Left renal pelvis (tissue), 4 donors: ENCODE measurements at places on chromosomes 6 and 20. TPM values are rescaled to one million over a fixed set of nuclear protein-coding genes. Genes with fewer than 3 reads are reported as not detected.

PMEPA1 gene
- 46.7 TPM for polyA plus RNA-seq

- DNase-seq = no peak
These were observed 13.9 kb downstream of the KCNK15 start for GRCh38 chr20:44759595-44759994.

GRCh38 chr6:31368461-31368860 lies 11.5 kb upstream of the HLA-B start:
- no peak for DNase-seq

MEP1A gene
- not detected for polyA plus RNA-seq

DNA sequence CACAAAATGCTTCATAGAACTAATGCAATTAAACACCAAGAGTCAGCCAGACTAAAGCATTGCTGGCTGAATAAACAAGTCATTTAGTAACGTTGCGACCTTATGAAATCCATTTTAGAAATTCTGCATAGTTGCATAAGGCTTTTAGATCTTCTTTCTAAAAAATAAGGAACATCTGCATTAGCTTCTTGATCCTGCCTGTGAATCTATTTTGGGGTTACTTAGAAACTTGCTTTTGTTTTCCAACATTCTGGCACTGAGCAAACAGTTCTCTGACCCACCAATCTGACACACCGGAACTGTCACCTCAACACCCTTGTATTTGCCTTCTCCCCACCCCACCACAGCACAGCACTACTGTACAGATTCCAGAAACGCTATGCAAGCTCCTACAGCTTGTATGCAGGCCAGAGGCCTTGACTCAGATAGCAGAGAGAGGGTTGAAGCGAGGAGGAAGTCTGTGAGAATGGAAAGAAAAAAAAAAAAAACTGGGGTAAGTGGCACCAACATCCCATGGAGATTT lies 55.0 kb downstream of the KIF13A start:
- no peak for DNase-seq

DNA sequence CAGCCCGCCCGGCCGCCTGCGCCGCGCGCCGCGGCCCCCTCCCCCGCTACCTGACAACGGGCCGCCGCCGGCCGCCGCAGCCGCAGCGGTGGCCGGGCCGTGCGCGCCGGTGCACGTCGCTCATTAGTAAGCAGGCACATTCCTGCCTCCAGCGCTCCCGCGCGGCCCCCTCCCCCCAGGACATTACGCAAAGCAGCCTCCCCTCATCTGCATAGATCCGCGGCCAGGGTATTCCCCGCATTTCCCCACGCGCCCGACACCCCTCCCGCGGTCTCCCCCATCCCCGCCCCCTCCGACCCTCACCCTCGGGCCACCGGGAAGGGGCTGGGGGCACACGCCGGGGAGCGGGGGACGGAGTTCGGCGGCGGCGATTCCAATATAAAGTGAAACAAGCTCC lies at the start of gene HIVEP2:
TSS of gene HIVEP2 (minus strand) at position 128 of the 397 bp plus-strand sequence. CDS start 170,438 bp downstream, outside the sequence.
- peak; percentile 76 for DNase-seq

DNA sequence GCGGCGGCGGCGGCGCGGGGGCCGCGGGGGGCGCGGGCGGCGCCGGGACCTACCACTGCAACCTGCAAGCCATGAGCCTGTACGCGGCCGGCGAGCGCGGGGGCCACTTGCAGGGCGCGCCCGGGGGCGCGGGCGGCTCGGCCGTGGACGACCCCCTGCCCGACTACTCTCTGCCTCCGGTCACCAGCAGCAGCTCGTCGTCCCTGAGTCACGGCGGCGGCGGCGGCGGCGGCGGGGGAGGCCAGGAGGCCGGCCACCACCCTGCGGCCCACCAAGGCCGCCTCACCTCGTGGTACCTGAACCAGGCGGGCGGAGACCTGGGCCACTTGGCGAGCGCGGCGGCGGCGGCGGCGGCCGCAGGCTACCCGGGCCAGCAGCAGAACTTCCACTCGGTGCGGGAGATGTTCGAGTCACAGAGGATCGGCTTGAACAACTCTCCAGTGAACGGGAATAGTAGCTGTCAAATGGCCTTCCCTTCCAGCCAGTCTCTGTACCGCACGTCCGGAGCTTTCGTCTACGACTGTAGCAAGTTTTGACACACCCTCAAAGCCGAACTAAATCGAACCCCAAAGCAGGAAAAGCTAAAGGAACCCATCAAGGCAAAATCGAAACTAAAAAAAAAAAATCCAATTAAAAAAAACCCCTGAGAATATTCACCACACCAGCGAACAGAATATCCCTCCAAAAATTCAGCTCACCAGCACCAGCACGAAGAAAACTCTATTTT lies 2.0 kb downstream of the FOXC1 start:
- DNase-seq = no peak

RFX6 gene
- polyA plus RNA-seq = not detected

DNA sequence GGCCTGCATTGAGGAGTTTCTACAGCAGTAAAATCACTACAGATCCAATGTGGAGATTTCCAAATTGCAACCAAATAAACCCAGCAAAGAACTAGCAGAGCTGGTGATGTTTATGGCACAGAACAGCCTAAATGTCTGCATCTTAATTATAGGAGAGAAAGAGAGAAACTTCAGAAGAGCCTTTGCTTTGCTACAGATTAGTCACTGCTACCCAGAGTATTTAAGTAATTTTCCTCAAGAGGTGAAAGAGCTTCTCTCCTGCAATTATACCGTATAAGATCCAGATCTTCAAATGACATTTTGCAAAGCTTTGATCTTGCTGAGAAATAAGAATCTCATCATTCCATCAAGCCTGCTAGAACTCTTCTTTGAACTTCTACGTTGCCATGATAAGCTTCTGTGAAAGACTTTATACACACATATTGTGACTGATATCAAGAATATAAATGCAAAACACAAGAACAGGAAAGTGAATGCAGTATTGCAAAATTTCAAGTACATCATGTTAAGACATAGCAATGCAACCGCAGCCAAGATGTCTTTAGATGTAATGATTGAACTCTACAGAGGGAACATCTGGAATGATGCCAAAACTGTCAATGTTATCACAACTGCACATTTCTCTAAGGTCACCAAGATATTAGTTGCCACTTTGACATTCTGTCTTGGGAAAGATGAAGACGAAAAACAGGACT lies 48.0 kb downstream of the MKKS start:
- no peak for DNase-seq

- DNase-seq = no peak
These were observed 64.8 kb upstream of the RCAN2 start for GRCh38 chr6:46556053-46556452.

GRCh38 chr20:5949943-5950270 lies 426 bp downstream of the TRMT6 start:
- no peak for DNase-seq

GRCh38 chr6:3732345-3733141 lies 19.0 kb downstream of the PXDC1 start:
- DNase-seq = peak; percentile 50

DNA sequence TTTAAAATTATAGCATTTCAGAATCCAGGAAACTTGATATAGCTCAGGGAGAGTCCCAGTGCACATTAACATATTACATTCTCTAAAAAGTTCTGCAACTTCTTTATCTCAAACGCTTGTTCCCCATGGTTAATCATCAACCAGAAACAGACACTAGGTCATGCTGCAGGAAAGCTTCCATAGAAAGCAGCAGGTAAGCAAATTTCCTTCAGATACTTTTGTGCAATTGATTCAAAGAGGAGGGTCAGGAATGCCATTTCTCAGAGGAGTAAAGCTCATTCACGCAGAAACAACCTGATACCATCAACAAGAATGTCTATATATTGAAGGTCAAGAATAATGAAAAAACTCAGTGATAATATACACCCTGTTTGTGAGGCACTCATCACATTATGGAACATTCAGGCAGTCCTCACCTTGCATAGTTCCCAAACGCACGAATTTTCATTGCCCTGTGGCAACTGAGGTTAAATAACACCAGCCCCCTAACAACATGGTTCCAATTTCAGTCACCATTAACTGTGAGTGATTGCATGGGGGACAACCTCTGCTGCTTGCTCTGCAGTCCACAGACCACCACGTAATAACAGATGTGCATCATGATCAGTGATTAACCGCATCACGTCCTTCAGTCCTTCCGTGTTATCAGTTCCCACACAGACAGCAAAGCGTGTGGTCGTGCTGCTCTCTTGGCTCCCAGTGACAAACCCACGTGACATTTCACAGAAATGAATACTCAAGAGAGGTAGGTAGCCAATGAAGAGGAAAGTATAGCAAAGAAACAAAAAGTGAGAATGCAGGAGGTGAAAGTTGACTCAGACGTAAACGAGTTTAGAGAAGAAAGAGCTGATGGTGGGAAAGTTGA lies 95.7 kb downstream of the LY86 start:
- DNase-seq = no peak

- DNase-seq = no peak
These were observed 9.1 kb downstream of the MAPK13 start for GRCh38 chr6:36139431-36139830.

SPATA2 gene
- 9.7 TPM for polyA plus RNA-seq

DNA sequence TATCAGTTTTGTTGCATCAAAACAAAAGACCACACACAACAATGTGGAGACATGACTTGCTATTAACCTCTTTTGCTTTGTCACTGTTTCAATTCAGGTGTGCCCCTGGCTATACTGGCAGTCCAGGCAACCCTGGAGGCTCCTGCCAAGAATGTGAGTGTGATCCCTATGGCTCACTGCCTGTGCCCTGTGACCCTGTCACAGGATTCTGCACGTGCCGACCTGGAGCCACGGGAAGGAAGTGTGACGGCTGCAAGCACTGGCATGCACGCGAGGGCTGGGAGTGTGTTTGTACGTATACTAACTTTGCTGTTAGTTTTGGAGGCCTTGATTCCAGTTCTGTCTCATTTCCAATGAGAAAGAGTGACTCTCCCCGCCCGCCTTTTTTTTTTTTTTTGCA lies 356.9 kb downstream of the ARHGAP18 start:
- DNase-seq = no peak

- no peak for DNase-seq
These were observed 31.6 kb upstream of the SNX9 start for GRCh38 chr6:157791450-157791849.

DNA sequence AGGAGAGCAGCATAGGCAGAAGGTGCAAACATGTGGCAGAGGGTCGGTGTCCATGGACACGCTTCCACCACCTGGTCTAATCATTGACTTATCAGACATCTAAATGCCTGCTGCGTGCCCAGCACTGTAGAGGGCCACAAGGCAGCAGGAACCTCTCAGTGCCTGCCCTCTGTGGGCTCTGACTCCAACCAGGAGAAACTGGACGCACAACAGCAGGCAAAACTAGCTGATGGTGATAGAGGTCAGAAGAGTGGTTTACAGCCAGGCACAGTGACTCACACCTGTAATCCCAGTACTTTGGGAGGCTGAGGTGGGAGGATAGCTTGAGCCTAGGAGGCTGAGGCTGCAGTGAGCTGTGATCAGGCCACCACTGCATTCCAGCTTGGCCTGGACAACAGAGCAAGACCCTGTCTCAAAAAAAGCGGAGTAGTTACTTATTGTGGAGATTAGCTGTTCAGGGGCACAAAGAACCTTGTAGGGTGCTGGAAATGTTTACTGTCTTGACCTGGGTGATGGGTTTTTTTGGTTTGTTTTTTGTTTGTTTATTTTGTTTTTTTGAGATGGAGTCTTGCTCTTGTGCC lies 46.5 kb downstream of the PPARD start:
- DNase-seq = no peak

GRCh38 chr6:168082860-168083513 lies 4.0 kb upstream of the FRMD1 start:
- DNase-seq = no peak

GINS1 gene
- 19.3 TPM for polyA plus RNA-seq

GRCh38 chr6:136011475-136011874 lies 160.0 kb downstream of the PDE7B start:
- DNase-seq = no peak

VSTM2L gene
- polyA plus RNA-seq = 1.8 TPM

GLP1R gene
- 0.85 TPM for polyA plus RNA-seq

GRCh38 chr6:95093154-95093553 lies 484.2 kb upstream of the MANEA start:
- no peak for DNase-seq

FAM83C gene
- polyA plus RNA-seq = not detected

ULBP2 gene
- 0.46 TPM for polyA plus RNA-seq

TP53TG5 gene
- 1.6 TPM for polyA plus RNA-seq

SMLR1 gene
- 2.0 TPM for polyA plus RNA-seq

- no peak for DNase-seq
These were observed 3.4 kb downstream of the TFAP2B start for GRCh38 chr6:50822078-50822476.

PLCB4 gene
- polyA plus RNA-seq = 8.5 TPM

DNA sequence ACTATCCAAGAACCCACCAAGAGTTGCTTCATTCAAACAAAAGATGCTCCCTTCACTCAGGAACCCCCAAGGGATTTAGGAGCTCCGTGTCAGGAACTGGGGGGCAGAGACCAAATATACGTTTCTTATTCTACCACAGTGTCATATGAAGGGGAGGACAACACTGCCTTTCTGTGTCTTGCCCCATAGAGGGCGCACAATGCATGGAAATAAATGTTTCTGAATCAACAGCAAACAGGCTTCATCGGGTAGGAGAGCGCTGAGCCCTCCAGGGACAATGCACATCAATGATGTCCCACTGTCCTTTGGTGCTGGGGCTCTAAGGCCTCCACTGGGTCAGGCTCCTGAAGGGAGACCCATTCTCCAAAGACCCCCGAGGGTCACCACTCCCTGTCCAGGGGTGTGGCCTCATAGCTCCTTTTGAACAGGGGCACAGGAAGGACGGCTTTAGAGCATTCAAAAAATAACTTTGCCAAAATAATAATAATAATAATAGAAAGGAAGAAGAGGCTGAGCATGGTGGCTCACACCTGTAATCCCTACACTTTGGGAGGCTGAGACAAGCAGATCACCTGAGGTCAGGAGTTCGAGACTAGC lies 31.1 kb downstream of the PLG start:
- peak; percentile 32 for DNase-seq
